ENCODE measurements at places on chromosomes 13 and 19.

DNA sequence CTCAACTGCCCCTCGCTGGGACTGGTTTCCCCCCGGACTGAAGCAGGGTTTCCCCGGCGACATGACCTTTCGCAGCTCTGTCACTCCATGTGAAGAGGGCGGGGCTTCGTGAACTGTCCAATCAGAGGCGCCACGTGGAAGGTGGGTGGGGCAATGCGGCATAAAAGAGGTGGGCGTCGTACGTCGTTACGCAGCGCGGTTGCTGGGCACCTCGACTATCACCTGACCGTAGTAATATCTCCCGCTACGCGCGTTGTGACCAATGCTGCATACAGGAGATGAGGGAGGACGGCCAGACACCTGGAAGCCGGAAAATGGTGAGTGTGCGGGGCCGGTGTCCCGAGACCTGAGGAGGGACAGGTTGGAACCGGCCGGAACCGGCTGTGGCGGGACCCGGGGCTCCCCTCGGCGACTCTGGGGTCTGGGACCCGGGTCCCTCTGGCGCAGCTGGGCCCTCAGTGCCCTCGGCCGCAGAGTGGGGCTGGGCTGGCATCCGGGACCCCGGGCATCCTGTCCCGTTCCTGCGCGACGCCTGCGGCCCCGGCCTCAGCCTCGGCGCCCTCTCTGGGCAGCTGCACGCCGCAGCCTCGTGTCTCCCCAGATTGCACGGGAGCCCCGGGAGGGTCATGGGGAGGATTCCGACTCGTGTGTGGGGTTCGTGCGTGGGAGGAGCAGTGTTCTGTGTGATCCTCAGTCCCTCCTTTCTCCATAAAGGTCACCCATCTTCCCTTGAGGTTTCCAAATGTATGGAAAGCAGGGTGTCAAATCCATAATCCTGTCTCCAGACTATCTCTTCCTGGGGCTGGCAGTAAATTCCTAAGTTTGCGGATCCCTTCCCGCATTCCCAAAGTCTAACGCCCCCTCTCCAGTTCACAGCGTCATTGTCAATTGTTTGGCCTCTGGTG is 32.2 kb downstream of the ZNF136 start:
- no peak for DNase-seq

GRCh38 chr19:3687393-3687773 is 12.9 kb downstream of the PIP5K1C start:
- no peak for DNase-seq

DNA sequence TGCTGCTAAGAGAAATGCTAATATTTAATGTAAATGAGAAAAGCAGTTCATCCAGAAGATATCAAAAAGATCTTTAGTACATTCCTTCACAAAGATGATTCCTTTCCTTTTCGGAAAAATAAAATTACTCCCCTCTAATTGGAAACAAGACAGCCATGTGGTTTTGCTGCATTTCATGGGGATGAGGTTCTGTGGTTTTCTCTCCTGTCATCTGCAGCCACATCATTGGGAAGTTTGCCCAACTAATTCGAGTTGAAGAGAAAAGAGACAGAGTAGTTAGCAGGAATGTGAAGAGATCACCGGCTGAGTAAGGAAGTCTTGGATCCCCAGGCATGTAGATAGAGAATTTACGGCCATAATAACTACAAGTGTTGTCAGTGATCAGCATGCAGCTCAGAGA is 122.1 kb downstream of the CYSLTR2 start:
- DNase-seq: peak; percentile 95

DNA sequence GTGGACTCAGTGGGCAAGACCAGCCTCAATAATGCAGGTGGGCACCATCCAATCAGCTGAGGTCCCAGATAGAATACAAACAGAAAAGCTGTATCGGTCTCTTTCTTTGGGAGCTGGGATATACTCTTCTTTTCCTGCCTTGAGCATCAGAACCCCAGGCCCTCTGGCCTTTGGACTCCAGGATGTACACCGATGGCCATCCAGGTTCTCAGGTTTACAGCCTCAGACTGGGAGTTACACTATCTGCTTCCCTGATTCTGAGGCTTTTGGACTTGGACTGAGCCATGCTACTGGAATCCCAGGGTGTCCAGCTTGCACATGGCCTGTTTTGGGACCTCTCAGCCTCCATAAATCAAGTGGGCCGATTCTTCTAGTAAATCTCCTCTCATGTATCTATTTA is 27.6 kb upstream of the USP12 start:
- DNase-seq: no peak

GRCh38 chr13:40505196-40505595 is 161.2 kb downstream of the FOXO1 start:
- DNase-seq: no peak

DNA sequence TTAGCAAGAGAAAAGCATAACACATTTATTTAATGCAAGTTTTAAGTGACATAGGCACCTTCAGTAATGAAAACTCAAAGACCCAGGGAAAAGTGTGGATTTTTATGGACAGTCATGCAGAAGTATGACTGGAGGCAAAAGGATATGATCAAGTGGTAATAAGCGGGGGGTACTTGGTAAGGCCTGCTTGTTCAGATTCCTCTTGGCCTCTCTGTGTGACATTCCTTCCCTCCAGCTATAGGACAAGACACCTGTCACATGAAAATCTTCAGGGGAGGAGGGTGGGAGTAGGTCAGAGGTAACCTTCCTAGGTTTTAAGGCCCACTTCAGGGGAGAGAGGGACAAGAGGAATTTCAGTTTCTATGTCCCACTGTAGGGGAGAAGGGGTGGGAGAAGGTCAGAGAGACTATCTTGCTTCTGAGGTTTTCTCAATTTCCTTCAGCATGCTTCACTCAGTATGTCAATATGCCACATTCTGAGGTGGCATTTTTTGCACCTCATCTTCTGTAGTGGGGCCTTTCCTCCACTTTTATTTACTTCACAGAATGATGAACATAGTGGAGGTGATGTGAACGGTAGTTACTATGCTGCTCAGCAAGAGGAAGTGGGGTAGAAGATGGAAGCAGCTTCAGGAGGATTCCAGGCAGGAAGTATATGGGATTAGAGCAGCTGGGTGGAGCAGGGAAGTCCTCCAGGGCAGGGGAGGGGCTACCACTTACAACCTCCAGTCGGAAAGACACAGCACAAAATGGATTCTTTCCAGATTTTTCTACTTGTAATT is 73.2 kb upstream of the RFC3 start:
- no peak for DNase-seq

- no peak for DNase-seq
Measured at GRCh38 chr13:72342364-72342763, 385.1 kb downstream of the MZT1 start.

DNA sequence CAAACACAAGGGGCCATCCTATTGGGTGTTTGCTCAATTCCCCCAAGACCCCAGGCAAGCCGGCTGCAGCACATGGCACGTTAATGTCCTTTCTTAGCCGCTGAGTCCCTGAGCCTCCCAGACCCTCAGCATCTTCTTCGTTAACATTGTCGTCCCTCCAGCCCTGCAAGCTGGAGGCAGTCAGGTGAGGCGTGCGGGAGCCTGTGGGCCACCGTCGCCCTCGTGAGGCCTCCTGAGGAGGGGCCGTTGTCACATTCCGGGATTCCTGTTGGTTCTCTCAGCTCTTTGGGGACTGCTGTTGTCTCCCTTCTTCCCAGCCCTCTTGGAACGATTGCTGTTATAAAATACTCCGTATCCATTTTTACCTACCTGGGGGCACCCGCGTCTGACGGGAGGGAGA is 140.6 kb downstream of the KDM4B start:
- no peak for DNase-seq

DNA sequence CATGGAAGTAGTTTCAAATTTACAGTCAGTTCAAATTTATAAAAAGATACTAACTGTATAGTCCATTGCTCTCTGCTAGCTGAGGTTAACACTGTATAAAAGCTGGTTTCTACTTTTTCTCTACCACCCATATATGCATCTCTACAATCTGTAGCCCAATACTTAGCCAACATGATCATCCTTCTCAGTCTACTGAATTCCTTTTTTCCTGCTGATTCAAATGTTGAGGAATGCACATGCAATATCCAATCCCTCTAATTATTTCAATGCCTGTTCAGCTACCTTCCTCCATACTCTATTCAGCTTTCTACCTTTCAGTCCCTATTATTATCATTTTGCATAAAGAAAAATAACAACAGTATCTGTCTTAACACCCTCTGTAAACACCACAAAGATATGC is 15.6 kb downstream of the KPNA3 start:
- DNase-seq: no peak

- no peak for DNase-seq
Measured at GRCh38 chr13:99968521-99969452, 2.8 kb downstream of the ZIC5 start.

DNA sequence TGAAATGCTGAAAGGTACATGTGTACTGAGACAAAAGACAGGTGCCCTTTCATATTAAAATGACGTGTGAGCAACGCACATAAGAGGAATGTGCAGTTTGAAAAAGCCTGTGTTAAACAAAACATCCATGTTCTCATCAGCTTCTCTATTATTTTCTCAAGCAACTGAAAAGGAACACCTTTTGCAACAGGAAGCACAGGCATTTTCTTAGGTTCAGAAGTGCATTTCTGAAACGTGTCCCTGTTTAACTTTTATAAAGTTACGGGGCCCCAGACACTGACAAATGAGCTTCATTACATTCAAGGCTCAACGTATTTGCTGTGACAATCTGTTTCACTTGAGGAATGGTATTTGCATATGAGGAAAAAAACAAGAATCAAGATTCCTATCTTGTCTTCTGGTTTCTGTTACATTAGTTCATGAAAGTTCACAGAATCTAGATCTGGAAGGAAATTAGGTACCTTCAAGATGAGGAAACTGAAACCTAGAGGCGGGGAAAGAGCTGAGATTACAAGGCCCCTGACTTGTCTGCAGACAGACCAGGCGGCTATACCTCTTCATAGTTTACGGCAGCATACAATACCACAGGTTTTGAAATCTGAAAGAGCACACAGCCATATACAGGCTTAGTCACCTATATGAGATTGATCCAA is 431.7 kb downstream of the KLF12 start:
- no peak for DNase-seq

DNA sequence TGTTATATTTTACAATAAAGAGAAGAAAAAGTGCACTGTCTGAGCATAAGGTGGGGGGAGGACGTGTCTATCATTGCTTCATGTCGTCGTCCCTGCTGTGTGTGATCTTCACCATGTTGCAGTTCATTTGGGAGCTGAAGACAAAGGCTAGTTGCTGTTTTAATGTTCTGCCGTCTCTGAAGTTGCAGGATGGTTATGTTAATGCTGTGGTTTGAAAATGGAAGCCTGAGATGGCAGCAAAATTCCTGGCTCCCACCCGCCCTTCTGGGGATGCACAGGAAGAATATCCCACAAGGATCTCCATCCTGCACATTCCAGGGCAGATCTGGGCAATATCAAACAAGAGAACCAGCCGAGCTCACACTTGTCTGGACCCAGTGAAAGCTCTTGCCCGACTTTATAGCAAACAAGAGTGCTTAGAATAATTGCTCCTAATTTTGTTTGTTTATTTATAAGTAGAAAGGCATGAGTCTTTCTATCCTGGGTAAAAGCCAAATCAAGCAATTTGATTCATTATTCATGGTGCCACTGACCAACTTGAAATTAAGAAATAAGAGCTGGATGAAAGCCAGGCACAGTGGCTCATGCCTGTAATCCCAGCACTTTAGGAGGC is 110.3 kb upstream of the ABCC4 start:
- DNase-seq: no peak

DNA sequence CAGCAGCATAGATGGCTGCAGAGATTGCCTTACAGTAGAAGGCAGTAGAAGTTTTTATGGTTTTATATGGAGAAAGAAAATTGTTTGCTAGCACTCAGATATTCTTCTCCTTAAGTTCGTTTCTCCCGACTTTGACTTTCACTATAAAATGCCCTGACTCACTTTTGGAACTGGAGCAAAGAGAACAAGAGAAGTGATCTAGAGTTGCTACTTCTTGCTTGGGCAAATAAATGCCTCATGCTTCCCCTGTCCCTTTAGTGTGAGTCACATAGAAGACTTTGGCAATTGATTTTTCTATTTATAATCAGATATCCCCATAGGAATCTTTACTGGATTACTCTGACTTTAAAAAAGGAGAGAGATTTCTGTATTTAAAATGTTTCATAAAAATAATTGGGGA is 46.9 kb downstream of the ITGBL1 start:
- DNase-seq: no peak

DNA sequence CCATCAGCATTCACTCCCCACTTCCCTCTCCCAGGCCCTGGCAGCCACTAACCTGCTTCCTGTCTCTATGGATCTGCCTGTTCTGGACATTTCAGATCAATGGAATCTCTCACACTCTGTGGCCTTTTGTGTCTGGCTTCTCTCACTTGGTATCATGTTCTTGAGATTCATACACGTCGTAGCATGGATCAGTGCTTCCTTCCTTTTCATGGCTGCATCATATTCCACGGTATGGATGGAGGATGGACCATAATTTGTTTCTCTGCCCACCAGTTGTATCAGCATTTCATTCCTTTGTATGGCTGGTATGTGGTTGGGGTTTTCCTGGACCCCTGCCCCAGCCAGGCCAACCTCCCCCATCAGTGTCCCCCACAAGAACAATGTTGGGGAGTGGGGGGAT is 36.2 kb downstream of the MYO9B start:
- no peak for DNase-seq

GRCh38 chr13:39148513-39148961 is 110.3 kb downstream of the NHLRC3 start:
- DNase-seq: peak; percentile 20

DNA sequence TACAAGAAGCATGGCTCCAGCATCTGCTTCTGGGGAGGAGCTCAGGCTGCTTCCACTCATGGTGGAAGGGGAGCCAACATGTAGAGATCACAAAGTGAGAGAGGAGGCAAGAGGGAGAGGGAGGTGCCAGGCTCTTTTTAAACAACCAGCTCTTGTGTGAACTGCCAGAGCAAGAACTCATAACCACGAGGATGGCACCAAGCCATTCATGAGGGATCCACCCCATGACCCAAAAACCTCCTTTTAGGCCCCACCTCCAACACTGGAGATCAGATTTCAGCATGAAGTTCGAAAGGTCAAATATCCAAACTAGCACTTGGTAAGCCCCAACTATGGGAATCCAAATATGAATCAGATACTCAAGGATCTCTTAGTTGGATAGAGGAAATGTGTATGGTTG is 131.2 kb downstream of the RXFP2 start:
- DNase-seq: no peak

DNA sequence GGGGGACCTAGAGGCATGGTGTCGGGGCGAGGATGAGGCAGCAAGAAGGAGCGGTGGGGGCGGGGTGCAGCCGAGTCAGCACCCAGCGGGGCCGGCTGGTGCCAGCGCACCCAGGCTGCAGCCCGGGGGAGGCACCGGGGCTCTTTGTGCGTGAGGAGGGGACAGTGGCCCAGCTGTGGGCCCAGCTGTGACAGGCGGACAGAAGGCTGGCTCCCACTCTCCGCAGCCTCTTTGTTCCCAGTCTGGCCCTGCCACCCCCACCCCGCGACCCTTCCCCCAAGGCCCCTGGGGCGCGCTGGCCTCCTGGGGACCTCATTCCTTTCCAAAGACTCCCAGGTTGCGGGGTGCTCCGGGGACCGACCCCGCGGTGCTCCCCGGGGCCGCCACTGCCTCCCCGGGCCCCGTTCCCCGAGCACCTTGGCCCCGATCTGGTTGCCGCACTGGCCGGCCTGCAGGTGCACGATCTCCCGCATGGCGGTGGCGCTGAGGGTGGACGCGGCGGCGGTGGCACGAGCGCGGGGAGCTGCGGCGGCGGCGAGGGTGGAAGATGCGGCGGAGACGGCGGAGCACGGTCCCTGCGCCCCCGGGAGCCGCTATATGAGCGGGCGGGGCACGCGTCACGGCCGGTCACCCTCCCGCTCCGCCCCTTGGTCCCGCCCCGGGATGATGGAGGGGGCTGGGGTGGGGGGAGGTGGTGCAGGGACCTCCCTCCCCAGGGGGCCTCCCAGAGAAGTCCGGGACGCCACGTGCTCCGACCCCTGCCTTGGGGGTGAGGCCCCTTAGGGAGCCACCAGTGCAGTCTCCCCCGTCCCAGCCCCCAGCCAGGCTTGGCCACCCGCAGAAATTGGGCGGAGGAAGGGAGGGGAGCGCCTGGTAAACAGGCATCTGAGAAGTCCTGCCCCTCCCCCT is at the start of gene TUBB4A:
TUBB4A (minus strand) TSS at position 570 of the 909 bp plus-strand sequence; CDS start at position 473, 97 bp downstream.
- no peak for DNase-seq
